Nephron progenitor cell (in vitro differentiated cells): ENCODE measurements at places on chromosomes 4 and X.

GRCh38 chr4:146033149-146033548 lies 94.5 kb upstream of the ZNF827 start:
- DNase-seq, result no peak

- no peak for DNase-seq
Measured at GRCh38 chr4:5503336-5503936, 204.9 kb downstream of the EVC2 start.

DNA sequence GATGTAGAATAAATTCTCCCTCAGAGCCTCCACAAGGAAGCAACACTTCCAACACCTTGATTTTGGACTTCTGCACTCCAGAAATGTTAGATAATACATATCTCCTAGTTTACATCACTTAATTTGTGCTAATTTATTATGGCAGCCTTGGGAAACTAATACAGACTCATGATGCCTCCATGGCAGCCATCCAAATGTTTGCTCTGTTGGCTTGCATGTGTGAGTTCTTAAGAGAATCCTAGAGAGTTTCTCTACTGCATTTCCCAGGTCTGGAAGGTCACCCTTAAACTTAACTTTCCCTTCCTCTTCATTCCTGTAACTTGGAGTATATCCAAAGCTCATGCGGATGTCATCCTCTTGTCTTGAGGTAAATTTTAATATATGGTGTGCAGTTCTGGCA lies 956.1 kb downstream of the ADGRL3 start:
- no peak for DNase-seq

GRCh38 chr4:48250343-48250742 lies 19.3 kb downstream of the TEC start:
- no peak for DNase-seq

DNA sequence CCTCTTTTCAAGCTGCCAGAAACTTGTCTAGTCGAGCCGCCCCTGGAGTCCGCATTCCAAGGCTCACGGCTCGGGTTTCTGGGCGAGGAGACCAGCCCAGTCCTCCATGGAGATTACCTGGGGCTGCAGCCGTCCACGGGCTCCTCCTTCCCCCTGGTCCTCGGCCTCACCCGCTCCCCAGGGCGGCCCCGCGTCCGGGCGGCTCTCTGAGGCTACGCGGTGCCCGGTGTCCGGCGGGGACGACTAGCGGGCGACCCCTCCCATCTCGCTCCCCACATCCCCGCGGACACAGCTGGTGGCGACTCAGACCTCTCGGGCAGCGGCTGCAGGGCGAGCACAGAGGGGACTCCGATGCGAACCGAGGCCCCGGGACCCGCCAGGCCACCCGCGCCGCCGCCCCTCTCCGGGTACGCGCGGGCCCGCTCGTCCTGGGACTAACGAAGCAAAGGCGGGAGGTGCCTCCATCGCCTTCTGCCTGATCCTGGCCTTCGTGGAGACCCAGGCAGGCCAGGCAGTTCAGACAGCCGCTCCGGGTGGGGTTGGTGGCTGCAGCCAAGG lies 159.4 kb downstream of the TRAM1L1 start:
- peak; percentile 77 for DNase-seq

DNA sequence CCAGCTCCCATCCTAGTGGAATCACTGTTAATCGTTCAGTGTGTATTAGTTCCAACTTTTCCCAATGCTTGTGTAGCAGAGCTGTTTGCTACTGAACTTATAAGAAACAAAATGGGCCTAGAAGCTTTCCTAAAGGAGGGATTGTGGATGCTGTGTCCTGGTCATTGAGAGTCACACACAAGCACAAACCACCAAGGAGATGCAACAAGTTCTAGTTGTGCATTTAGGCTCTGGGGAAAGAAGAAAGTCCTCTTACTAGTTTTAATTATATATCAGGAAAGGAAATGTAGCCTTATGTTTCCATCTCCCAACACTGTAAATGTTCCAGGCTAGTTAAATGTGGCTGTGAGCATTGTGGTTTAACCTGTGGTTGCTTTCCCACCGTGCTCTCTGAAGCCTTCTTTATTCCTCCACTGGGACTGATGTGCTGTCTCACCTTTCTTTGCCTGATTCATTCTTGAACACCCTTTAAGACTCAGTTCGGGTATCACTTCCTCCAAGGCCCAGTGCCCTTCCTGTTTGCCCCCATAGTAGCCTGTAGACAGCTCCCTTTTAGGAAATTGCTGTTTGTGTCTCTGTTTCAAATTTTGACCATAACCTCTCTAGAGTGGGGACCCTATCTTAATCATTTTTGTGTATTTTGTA lies 34.3 kb downstream of the ATP10D start:
- no peak for DNase-seq

GRCh38 chr4:68630371-68630770 lies 40.1 kb downstream of the UGT2B15 start:
- no peak for DNase-seq

GRCh38 chr4:83876047-83876446 lies 340.1 kb downstream of the GPAT3 start:
- DNase-seq, result no peak

DNA sequence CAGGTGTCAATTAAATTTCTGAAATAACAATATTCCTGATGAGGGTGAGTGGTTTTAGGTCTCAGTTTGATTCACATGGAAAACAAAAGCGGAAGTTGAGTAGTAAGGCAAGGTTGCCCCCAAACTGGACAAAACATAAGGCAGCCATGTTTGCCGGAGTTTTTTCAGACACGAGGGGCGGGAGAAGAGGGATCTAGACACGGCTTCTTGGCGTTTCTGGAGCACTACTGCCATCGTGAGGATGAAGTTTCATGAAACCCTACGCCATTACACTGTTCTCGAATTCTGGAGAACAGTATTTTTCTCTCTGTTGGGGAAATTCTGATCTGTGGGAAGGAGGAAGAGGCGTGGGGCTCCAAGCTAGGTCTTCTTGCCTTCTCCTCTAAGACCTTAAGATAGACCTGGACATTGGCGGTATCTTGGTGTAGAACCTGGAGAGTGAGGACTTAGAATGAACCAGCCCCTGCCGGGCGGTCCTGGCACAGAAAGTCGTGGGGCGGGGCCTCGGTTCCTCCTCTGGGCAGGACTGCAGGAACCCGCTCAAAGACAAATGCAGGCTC lies 160.3 kb downstream of the OR13H1 start:
- no peak for DNase-seq

DNA sequence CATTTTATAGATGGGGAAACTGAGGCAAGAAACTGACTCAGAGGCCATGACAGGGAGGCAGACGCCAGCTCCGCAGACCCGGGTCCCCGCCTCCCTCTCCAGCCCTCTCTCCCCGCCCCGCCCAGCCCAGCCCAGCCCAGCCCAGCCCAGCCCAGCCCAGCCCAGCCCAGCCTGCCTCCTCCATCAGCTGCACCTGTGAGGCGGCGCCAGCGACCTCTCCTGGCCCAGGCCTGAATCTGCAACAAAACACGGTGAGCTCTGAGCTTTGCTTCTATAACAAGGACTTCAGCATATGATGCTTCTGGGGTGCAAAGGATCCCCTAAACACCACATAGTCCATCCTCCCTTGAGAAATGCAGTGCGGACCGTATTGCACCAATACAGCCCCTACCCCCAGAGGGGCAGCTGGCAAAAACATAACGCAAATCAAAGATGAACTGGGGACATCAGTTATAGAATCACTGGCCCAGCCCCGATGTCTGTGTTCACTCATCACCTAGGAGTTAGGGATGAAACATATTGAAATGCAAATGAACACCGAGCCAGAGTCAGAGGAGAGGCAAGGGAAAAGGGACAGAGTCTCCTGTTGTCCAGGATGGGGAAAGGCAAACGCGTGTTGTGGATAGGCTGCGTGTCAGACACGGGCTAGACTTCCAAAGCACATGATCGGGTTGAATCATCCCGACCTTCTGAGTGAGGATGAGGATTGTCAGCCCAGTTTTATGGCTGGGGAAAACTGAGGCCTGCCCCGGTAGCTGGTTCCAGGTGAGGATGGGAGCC lies 216.1 kb upstream of the PSAPL1 start:
- DNase-seq, result peak; percentile 49

- no peak for DNase-seq
Measured at GRCh38 chrX:14864631-14865030, 8.2 kb downstream of the FANCB start.

- no peak for DNase-seq
Measured at GRCh38 chrX:86714441-86714840, 566.2 kb downstream of the DACH2 start.

DNA sequence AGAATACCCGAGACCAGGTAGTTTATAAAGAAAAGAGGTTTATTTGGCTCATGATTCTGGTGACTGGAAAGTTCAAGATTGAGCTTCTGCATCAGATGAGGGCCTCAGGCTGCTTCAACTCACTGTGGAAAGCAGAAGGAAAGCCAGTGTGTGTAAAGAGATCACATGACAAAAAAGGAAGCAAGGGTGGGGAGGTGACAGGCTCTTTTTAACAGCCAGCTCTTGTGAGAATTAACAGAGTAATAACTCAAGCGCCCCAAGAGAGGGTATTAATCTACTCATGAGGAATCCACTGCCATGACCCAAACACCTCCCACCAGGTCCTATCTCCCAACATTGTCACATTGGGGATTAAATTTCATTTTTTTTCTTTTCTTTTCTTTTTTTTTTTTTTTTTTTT lies 6.3 kb upstream of the YIPF6 start:
- no peak for DNase-seq

DNA sequence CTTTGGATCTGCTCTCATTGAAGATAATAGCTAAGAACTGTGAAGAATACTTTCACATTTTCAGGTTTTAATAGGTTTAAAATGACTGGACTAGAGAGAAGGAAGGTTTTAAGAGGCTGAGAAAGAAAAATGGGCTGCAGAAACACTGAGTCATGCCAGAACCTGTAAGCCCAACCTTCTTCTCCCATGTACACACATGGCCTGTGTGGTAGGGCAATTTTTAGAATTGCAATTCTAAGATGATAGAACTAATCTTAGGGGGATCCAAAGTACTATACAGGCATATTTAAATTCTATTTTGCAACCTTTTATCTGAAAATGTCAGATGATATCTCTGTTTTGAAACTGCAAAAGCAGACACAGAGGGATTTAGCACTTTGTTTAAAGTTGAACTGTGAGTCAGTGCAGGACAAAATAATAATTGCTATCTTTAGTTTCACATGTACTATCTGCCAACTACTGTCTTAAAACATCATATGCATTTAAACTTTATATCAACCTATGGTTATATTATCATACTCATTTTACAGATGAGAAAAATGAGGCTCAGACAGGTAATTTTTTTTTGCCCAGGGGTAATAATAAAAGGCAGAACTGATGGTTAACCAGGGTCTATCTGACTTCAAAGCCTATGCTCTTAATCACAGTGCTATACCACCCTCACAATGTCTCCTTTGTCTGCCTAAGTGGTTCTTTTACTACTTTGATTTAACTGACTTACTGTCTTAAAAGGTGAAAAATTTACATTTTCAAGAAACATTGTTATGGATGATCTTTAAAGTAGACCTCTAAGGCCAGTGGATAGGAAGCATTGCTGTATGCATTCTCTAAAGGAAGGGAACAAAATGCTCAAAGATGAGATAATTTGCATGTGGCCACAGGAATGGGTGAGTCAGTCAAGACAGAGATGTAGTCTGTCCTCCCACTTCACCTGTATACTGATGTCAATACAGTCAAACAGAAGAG lies 4.3 kb downstream of the TMPRSS11E start:
- DNase-seq, result no peak

- DNase-seq, result no peak
Measured at GRCh38 chrX:29862126-29862677, 353.2 kb upstream of the MAGEB2 start.

DNA sequence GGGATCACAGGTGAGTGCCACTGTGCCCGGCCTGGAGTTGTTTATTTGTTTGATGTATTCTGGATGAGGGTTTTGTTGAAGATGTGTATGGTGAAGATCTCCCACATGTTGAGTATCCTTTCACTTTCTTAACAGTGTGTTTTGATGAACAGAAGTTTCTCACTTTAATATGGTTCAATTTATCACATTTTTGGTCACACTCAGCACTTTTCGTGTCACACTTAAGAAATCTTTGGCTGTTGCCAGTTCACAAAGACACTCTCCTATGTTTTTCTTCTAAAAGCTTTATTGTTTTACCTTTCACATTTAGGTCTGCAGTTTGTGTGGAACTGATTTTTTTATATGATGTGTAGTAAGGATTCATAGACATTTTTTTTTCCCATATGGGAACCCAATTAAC lies 16.6 kb upstream of the ZNF185 start:
- no peak for DNase-seq

DNA sequence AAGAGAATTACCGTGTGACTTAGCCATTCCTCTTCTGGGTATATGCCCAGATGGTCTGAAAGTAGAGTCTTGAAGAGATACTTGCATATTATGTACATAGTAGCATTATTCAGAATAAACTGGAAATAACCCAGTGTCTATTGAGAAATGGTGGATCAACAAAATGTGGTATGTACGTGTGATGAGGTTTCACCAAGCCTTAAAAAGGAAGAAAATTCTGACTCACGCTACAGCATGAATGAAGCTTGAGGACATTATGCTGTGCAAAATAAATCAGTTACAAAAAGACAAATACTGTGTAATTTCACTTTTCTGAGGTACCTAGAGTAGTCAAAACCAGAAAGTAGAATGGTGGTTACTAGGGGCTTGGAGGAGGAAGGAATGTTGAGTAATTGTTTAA lies 37.3 kb downstream of the GBA3 start:
- no peak for DNase-seq

GRCh38 chr4:1603413-1604135 lies 80.5 kb downstream of the FAM53A start:
- DNase-seq, result no peak

- no peak for DNase-seq
Measured at GRCh38 chr4:106583567-106583966, 215.0 kb upstream of the GIMD1 start.

- no peak for DNase-seq
Measured at GRCh38 chrX:2137882-2138281, 362.9 kb downstream of the DHRSX start.

DNA sequence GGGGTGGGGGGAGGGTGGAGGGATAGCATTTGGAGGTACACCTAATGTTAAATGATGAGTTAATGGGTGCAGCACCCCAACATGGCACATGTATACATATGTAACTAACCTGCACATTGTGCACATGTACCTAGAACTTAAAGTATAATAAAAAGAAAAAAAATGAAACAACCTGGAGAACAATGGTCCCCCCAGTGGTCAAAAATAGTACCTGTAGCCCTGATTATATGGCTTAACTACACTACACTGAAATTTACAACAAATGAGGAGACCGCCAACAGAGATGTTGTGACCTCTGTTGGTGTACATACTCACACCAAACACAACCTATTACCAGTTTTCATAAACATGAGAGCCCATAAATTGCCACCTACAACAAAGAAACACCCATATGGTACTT lies 7.3 kb upstream of the MAGEE1 start:
- no peak for DNase-seq

GRCh38 chr4:110395421-110395820 lies 80.5 kb upstream of the ENPEP start:
- DNase-seq, result no peak
